Activated CD4-positive, alpha-beta memory T cell treated with anti-CD3 and anti-CD28 coated beads, Interleukin-2, amount 10 ng/mL, durations not matched to agents 7 days and 5 days (primary cell): ENCODE measurements at places on chromosomes 13 and 19. TPM values are rescaled to one million over a fixed set of nuclear protein-coding genes. Genes with fewer than 3 reads are reported as not detected.

DNA sequence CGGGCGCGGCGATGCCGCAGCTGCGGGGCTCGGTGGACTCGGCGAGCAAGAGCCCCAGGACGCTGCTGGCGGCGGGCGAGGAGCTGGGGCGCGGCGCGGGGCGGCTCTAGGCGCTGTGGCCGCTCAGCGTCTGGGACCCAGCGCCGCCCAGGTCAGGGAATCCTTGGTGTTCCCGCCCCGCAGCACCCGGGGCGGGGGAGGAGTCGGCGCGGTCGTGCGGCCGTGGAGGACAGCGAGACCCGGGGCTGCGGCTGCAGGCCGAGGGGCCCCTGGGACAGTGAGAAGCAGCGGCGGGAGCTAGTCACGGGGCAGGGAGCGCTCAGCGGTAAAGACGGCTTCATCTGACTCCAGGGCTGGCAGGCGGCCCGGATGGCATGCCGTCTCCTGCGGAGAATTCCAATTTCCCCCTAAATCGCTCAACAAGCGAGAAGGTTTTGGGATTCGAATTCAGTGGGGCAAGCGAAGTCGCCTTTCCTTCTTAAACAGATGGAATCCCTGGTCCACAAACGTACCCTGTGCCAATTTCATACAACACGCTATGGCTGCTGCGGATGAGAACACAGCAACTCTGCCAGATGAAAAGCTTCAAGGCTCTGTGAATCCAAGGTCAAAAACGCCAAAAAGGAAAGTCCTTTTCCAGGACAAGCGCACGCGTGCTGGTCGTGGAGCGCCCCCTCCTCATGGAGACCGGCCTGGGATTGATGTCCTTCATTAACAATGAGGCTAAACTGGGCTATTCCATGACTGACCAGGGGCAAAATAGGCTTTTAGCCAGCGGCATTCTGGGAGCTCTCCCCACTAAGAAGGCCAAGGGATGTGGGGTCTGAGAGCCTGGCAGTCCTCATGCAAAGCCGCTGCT is 4.2 kb upstream of the ZSCAN4 start:
- H3K27me3 ChIP-seq: peaks cover 13% of the 10 kb centered on the region
- H3K4me3 ChIP-seq: peak overlapping the region; percentile 65
- peaks cover 1% of the 10 kb centered on the region for H3K4me1 ChIP-seq
- no peak for DNase-seq
- no peaks in the 10 kb centered on the region for H3K36me3 ChIP-seq

GRCh38 chr13:73849292-73849691 is 284.9 kb downstream of the KLF12 start:
- peaks cover 7% of the 10 kb centered on the region for H3K4me1 ChIP-seq
- no peak overlapping the region for H3K4me3 ChIP-seq
- no peak overlapping the region for H3K27ac ChIP-seq
- H3K36me3 ChIP-seq: peaks cover 21% of the 10 kb centered on the region

GRCh38 chr13:90686442-90686841 is 661.0 kb upstream of the MIR17HG start:
- H3K36me3 ChIP-seq: no peaks in the 10 kb centered on the region
- H3K4me1 ChIP-seq: no peaks in the 10 kb centered on the region
- H3K4me3 ChIP-seq: no peak overlapping the region
- DNase-seq: no peak

KLK4 gene
- total RNA-seq: not detected

DNA sequence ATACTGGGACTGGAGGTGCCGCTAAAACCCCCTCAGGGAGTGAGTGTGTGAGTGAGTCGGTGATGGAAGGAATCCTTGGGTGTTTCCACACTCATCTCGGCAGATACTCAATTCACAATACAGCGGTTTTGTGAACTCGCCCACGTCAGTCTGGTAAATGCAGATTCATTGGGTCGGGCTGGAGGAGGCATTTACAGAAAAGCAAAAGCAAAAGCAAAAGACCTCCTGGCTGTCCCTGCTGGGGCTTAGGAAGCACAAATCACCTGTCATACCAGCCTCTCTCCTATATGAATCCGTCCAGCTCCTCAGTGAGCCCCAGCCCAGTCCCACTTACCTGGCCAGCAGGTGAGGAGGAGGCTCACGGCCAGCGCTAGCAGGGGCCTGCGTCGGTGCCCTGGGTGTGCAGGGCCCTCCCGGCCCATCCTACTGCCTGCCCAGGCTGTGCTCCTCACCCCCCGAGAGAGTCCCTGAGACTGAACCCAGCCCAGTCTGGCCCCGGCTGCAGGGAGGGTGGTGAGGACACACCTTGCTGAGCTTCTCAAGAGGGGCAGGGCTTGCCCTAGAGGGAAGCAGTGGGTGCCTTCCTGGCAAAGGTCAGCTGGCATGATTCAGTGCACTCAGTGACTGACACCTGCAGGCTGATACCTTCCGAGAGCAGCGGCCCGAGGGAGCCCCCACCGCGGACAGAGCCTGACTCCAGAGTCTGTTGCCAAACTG is at the start of gene MUC16:
Gene MUC16, minus strand, starts transcription at position 475 of the 717 bp plus-strand sequence.
- DNase-seq: no peak
- no peak within 1 kb of the TSS for H3K4me3 ChIP-seq
- no peak within 1 kb of the TSS for H3K27ac ChIP-seq
- no peaks in the 10 kb centered on the region for H3K36me3 ChIP-seq
- no peaks in the 10 kb centered on the region for H3K27me3 ChIP-seq
- H3K4me1 ChIP-seq: no peaks in the 10 kb centered on the region

CEACAM16 gene
- total RNA-seq: not detected

GRCh38 chr13:79228972-79229371 is 177.1 kb downstream of the RBM26 start:
- DNase-seq: no peak
- peaks cover 5% of the 10 kb centered on the region for H3K4me1 ChIP-seq
- H3K4me3 ChIP-seq: no peak overlapping the region
- no peak overlapping the region for H3K27ac ChIP-seq
- no peaks in the 10 kb centered on the region for H3K36me3 ChIP-seq

FBN3 gene
- not detected for total RNA-seq

GRCh38 chr19:54851353-54851752 is 1.1 kb downstream of the KIR3DL2 start:
- no peaks in the 10 kb centered on the region for H3K4me1 ChIP-seq
- H3K36me3 ChIP-seq: no peaks in the 10 kb centered on the region
- H3K27me3 ChIP-seq: no peaks in the 10 kb centered on the region
- no peak overlapping the region for H3K4me3 ChIP-seq

DNA sequence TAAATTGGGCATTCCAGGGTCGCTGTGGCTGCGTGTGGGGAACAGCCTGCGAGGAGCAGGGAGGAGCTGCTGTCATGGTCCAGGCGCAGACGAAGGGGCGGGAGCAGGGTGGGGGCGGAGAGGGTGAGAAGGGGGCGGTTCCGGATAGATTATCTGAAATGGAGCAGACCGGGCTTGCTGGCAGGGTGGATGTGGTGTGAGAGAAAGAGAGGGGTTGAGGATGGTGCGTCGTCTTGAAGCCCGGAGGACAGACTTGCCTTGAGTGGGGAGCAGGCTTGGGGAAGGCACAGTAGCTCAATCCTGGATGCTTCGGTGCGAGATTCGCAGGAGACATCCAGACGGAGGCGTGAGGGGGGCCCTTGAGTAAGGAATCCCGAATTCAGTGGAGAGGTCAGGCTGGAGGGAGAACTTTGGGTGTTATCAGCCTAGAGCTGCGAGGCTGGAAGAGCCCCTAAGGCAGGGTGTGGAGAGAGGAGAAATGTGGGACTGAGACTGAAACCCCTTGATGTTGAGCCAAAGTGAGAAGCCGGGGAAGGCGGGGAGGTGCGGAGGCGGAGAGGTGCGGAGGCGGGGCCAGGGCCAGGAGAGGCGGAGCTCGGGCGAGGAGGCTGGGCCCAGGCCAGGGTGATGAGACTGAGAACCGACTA is 40.6 kb downstream of the DPF1 start:
- H3K27ac ChIP-seq: no peak overlapping the region
- no peak for DNase-seq
- no peak overlapping the region for H3K4me3 ChIP-seq
- no peaks in the 10 kb centered on the region for H3K36me3 ChIP-seq
- H3K27me3 ChIP-seq: no peaks in the 10 kb centered on the region

DNA sequence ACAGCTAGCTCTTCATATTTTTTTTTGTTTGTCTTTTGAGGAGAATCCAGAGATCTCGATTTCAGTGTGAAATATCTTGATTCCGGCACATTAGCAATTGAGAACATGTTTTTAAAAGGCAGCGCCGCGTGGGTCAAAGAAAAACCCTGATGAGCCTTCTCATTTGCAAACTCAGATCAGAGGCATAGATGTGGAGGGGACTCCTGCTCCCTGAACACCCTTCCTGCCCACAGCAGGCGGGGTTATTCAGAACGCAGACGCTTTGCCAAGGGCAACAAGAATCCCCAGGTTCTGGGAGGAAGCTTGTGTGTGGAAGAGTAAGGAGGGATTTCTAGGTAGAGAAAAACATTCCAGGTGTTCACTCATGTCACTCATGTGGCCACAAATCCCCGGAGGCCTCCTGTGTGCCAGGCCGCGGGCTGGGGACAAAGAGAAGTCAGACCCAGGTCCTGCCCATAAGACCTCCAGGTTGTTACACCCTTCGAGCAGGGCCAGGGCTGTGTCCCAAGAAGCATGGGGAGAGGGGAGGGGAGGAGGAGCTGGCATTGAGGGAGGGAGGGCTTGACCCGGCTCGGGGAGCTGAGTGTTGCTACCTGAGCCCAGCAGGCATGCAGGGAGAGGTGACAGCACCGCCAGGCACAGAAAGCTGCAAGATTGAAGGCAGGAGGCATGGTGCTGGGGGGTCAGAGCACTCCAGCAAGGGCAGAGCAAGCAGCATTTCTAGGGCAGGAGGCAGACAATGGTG is 15.9 kb upstream of the IGLON5 start:
- H3K36me3 ChIP-seq: no peaks in the 10 kb centered on the region
- peaks cover 18% of the 10 kb centered on the region for H3K27me3 ChIP-seq
- H3K4me1 ChIP-seq: peaks cover 3% of the 10 kb centered on the region
- H3K27ac ChIP-seq: no peak overlapping the region

- H3K27ac ChIP-seq: no peak overlapping the region
- H3K4me3 ChIP-seq: no peak overlapping the region
- no peaks in the 10 kb centered on the region for H3K36me3 ChIP-seq
- no peak for DNase-seq
- no peaks in the 10 kb centered on the region for H3K27me3 ChIP-seq
These were observed 9.7 kb upstream of the DACH1 start for GRCh38 chr13:71876648-71877255.
